ENCODE measurements at places on chromosomes 12 and 14. TPM values are rescaled to one million over a fixed set of nuclear protein-coding genes. Genes with fewer than 3 reads are reported as not detected.

The CDC42BPB gene
- total RNA-seq = 99.6 TPM

The KRT85 gene
- total RNA-seq = not detected

The RNF212B gene
- not detected for total RNA-seq

The HCAR3 gene
- 7.2 TPM for total RNA-seq

The ADCY6 gene
- total RNA-seq = 58.5 TPM

The DEGS2 gene
- total RNA-seq = 0.45 TPM

The CACNA1C gene
- total RNA-seq = 6.8 TPM

The BCL2L14 gene
- total RNA-seq = not detected

The ANO4 gene
- total RNA-seq = 0.77 TPM

The TUNAR gene
- not detected for total RNA-seq

The RIPK3 gene
- total RNA-seq = 12.7 TPM

The CLEC1A gene
- total RNA-seq = 7.7 TPM

The PPM1A gene
- 58.2 TPM for total RNA-seq

The RND1 gene
- 4.7 TPM for total RNA-seq

The THAP2 gene
- total RNA-seq = 10.1 TPM

The ACSS3 gene
- 36.2 TPM for total RNA-seq

The GZMB gene
- 2.0 TPM for total RNA-seq

The LYZ gene
- total RNA-seq = 81.9 TPM

The TPH2 gene
- not detected for total RNA-seq

The ALX1 gene
- total RNA-seq = not detected

The HRK gene
- not detected for total RNA-seq

The TEX22 gene
- not detected for total RNA-seq

The LACRT gene
- not detected for total RNA-seq

The TAS2R31 gene
- 3.7 TPM for total RNA-seq

The BDKRB2 gene
- 11.4 TPM for total RNA-seq

The KLRB1 gene
- 0.39 TPM for total RNA-seq

Data from mesenteric fat pad (tissue), 1 donor.